ENCODE measurements at places on chromosomes 3 and 15.

GRCh38 chr3:144556392-144556791 is 584.8 kb downstream of the DIPK2A start:
- no peak for DNase-seq

DNA sequence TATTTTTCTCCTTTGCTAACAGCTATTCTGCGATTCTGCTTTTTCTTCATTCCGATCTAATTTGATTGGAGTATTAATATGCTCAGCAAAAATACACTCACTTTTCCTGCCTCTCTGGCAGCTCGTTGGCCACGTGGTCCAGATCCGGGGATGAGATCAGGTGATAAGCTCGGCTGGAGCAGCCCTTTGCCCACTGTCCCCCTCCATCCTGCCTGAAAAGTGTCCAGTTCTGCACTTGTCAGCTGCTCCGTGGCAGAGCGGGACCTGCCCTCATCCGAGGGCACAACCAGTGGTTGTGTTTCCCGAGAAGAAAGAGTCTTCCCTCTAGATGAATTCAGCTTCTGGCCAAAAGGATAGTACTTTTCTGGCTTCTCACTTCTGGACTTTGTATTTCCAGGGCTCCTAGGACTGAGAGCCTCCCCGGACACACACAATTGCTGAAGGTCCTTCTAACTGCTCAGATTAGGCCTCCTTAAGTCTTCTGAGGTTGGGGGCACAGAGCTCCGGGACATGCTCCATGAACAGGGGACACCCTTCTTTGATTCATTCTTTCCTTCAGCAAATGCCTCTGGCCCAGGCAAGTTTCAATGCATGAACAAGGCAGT is 103.9 kb upstream of the ALDH1A3 start:
- no peak for DNase-seq

DNA sequence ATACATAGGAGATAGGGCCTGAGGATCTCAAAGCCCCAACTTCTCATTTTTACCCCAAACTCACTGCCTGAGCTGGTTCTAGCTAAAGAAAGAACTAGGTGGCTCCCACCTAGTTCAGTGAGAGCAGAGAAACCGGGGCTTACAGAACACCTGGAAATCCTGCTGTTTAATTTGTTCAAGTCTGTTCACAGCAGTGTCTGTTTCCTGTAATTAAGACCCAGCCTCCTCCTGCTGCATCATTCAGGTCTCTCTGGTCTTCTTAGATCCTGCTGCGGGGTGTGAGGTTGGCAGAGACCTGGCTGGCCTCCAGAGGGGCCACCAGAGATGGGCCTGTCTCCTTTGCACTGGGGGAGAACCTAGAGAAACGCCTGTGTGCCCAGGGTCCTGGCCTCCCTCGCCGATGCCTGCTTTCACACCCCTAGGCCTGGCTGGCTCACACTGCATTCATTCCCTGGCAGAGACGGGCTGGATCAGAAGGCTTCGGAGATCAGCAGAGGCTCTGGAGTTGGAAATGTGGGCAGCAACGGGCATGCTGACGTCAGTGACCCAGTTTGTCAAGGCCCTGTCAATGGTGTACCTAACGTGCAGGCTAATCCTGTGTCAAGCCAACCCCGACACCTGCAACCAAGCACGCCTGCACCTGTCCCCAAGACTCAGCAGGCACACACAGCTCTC is 4.9 kb upstream of the CHRNA3 start:
- no peak for DNase-seq

DNA sequence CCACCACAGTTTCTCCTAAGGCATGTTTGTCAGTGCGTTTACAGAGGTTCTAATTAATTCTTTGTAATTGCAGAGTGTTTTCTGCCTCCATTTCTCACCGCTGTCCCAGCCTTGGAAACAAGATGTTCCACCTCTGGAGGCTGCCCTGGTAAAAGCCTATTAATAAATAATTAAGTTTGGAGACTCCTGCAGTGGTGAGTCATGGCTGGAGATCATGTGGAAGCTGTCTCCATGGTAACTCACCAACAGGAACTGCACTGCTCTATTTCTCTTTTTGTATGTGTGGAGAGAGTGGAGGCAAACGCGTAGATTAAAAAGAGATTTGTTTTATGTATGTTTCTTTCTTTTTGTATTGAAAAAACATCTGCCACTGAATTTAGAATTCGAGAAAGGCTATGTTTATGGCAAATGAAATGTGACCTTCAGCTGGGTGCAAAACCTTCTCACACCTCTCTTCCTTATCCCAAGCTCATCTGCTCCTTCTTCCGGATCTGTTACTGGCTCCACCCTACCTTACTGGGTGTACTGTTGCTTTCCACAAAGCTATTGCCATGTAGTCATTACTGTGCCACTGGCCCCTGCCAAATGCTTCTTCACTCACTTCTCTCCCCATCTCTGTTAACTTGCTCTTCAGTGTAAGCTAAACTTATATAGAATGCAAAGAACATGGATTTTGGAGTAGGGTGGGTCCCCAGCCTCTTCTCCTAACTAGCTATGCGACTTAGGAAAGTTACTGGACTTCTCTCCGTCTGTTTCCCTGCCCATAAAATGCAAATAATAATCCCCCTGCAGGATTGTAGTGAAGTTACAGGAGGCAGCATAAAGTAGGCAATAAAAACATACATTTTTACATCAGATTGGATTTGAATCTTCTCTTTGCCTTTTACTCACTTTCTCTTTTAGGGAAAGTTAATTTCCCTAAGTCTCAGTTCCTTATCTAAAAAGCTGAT is 778.5 kb downstream of the NTRK3 start:
- DNase-seq, result peak; percentile 23

GRCh38 chr3:69938061-69938460 is 61.5 kb upstream of the SAMMSON start:
- DNase-seq, result no peak

GRCh38 chr3:146156095-146156494 is 4.9 kb downstream of the PLOD2 start:
- DNase-seq, result peak; percentile 18

DNA sequence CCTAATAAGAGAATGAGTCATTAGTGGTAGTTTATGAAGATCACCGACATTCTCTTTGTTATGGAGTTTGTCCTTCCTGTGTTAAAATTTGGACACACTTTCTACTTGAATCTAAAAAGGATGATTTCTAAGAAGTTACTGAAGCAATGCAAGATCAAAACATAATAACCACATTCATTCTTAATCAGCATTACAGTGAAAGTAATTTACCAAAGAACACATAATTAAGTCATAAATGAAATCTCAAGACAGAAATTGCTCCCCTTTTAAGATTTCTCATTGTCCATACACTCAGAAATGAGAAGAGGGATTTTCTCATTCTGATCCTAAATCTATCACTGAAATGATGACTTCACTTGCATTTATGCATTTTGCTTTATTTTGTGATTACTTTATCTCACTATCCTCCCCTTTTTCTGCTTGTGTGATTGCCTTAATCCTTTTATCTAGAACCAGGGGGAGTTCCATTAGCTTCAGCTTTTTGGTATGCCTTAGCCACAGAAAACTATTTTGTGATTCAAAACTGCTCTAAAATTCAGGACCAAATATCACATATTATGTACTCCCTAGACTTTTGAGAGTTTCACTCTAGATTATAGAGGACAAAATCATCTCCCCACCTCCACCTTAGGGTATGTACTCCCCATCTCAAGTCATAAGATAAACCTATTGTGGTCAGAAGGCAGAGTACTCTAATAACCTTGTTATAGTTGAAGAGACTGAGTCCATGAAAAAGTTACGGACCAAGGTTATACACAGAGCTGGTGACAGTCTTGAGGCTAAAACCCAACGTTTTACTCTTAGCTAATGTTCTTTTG is 817.6 kb upstream of the CFAP20DC start:
- no peak for DNase-seq

- no peak for DNase-seq
Measured at GRCh38 chr3:8981296-8981695, 18.0 kb upstream of the RAD18 start.

DNA sequence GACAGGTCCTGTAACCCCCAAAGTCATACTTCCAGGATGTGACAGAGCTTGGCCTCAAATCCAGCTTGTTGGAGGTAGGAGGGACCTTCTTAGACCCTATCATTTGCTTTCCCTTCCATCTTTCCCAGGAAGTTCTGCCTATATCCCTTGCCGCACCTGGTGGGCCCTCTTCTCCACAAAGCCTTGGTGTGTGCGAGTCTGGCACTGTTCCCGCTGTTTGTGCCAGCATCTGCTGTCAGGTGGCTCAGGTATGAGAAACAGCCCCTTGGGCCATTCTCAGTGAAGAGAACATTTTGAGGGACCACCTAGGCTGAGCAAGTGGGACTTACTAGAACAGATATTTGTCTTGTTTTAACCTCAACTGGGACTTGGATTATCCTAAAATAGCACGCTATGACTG is 1.3 kb downstream of the IL17RE start:
- DNase-seq, result no peak

GRCh38 chr15:38411902-38412301 is 42.0 kb upstream of the FAM98B start:
- no peak for DNase-seq

DNA sequence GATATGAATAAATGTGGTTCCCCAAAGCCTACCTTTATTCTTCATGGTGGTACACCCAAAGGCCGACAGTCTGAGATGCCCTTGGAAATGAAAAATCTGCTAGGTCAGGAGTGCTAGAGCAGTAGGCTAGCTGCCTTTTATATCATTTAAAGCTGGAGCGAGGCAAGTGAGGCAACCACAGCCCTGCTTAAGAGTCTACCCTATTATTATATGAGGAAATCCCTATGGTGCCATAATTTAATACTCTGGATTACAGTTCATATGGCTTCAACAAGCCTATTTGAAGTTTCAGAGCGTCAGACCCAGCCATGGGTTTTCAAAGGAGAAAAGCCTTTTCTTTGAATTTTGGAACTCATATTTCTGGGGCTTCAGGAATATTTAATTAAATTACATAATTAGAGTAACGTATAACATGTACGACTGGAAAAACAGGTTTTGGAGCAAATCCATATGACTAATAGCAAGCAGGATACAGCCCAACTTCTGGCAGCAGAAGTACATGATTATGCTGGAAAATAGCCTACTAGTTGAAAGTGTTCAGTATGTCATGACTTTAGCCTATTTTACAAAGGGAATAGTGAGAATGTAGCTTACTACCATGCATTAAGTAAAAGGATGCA is 18.0 kb upstream of the SLTM start:
- no peak for DNase-seq

- peak; percentile 49 for DNase-seq
Measured at GRCh38 chr3:192892981-192893700, 24.5 kb downstream of the MB21D2 start.

DNA sequence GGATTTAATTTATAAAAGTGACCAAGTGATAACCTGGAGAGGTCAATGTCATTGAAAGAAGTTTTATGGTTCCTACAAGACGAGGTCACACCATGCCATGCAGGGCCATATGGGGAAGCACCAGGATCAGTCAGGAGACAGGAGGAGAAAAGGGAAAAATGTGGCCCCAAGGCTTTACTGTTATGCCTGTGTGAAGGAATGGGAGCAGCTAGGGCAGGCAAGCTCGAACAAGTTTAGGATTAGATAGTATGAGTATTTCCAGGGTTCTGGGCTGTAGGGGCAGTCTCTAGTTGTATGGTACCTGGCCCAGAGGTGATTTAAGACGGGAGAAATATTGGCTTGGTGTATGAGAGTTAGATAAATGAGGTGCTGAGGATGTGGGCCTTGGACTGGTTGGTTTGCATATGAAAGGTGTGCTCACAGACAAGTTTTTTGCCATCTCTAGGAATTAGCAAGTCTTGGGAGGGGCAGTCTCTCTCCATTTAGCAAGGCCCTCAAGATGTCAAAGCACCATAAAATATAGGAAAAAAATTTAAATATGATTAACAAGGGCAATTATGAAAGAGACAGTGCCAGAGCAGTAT is 36.3 kb upstream of the DCLK3 start:
- DNase-seq, result no peak

DNA sequence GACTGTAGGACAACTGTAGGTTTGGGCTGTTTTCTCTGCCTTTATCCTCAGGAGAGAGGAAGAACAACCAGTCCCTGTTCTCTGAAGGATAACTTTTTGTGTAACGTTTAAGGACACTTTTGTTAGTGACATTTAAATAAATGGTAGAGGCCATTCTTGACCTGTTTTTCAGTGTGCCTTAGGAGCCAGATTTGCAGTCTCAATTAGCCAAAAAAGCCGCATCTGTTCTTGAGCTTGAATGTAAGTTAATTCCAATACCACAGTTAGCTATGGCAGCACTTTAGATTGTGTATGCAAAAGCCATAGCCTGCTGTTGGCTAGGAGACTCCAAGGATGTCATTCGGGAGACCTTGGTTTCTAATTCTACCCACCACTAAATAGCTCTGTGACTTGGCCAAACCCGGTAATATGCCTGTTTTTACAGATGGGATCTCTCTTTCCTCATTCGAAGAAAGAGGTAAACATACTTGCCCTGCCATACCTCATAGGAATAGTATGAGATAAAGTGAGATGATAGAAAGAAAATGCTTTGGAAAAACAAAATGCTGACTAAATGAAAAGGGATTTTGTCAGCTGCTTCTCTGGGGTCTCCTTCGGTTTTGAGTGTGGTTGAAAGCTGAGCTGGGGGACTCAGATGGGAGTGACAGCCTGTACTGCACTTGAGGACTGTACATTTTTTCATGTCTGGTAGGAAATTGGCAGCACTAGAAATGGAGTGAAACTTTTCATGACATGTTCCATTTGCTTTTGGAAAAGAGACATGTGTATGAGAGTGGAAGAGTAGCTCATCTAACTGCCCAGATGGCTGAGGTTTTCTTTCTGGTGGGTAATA is 57.3 kb upstream of the ROPN1 start:
- no peak for DNase-seq

GRCh38 chr3:12579456-12579855 is 22.6 kb downstream of the MKRN2 start:
- DNase-seq, result no peak

GRCh38 chr3:36909181-36909580 is 35.7 kb downstream of the TRANK1 start:
- DNase-seq, result no peak

GRCh38 chr3:56940321-56940720 is 120.1 kb upstream of the SPATA12 start:
- DNase-seq, result no peak

- no peak for DNase-seq
Measured at GRCh38 chr3:150602426-150603152, 532 bp upstream of the SELENOT start.

- DNase-seq, result no peak
Measured at GRCh38 chr15:79924379-79924778, 27.6 kb upstream of the MTHFS start.

GRCh38 chr3:11558918-11559815 is 84.5 kb downstream of the VGLL4 start:
- DNase-seq, result no peak

GRCh38 chr3:17050071-17050470 is 165.3 kb downstream of the PLCL2 start:
- no peak for DNase-seq
